M059J (cell line): ENCODE measurements at places on chromosomes 7 and 10.

DNA sequence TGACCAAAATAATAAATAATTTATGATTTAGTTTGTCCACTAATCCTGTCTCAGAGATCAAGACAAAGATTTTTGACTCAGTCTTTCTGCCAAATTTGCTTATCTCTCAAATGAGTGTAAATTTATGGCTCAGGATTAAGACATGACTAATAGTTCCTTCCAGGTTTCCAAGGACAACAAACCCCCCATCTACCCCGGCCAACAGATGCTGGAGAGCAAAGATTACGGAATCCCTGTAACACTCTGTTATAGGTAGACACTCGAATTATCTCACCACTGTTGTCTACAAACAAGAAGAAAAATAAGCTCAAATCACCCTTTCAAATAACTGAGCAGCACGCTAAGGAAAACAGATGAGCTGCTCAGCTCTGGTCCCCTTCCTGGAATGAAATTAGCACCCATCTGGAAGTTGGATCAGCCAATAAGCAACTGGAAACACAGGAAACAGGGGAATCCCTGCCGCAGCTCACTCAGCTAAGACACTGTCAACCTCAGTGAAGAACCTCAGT, 56.8 kb upstream of the SVIL start:
- peak; percentile 85 for DNase-seq

GRCh38 chr10:79984851-79985250, 35.9 kb upstream of the SFTPD start:
- DNase-seq, result peak; percentile 58

- DNase-seq, result no peak
These were observed 12.9 kb downstream of the TTYH3 start for GRCh38 chr7:2644562-2645273.

- no peak for DNase-seq
These were observed 67.0 kb downstream of the WDR37 start for GRCh38 chr10:1123198-1123597.

GRCh38 chr7:102891693-102892261, 21.0 kb upstream of the LRRC17 start:
- DNase-seq, result peak; percentile 92

- no peak for DNase-seq
These were observed 1004.0 kb downstream of the ANKRD7 start for GRCh38 chr7:119228482-119228881.

- no peak for DNase-seq
These were observed 855.8 kb downstream of the GATA3 start for GRCh38 chr10:8910314-8910713.

GRCh38 chr7:34759477-34760125, 101.6 kb downstream of the NPSR1 start:
- DNase-seq, result peak; percentile 54

GRCh38 chr10:112793202-112793921, 156.7 kb upstream of the TCF7L2 start:
- no peak for DNase-seq
